ENCODE measurements at places on chromosomes 4 and X. TPM values are rescaled to one million over a fixed set of nuclear protein-coding genes. Genes with fewer than 3 reads are reported as not detected.

PRKG2 gene
- total RNA-seq: 4.2 TPM

ZAR1 gene
- not detected for total RNA-seq

RPL39 gene
- total RNA-seq: 2,402 TPM

GPC4 gene
- 69.0 TPM for total RNA-seq

- H3K4me1 ChIP-seq: no peaks in the 10 kb centered on the region
- H3K4me3 ChIP-seq: no peak overlapping the region
These were observed 278.8 kb downstream of the SPATA18 start for GRCh38 chr4:52329894-52330293.

DNA sequence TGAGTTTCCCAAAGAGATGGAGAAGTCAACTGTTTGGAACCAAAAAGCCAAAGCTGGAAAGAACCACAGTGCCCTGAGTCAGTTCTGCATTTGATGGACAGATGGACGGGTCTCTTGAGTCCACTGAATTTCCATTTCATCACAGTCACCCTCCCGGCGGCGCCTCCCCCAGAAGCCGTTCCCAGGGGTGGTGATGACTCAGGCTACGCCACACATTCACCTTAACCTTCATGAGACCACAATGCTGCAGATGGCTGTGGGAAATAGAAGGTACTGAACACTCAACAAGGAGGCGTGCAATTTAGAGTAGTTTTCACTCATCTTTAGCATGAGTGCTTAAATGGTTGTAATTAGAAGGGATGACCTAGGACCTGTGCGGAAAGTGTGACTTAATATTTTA is 61.3 kb downstream of the STOX2 start:
- H3K4me3 ChIP-seq: no peak overlapping the region
- DNase-seq: no peak
- H3K27me3 ChIP-seq: no peaks in the 10 kb centered on the region
- H3K27ac ChIP-seq: no peak overlapping the region
- H3K4me1 ChIP-seq: peaks cover 30% of the 10 kb centered on the region

- peak; percentile 58 for DNase-seq
- no peaks in the 10 kb centered on the region for H3K4me1 ChIP-seq
- H3K27me3 ChIP-seq: peaks cover 8% of the 10 kb centered on the region
- H3K36me3 ChIP-seq: peaks cover 5% of the 10 kb centered on the region
These were observed 38.7 kb upstream of the MXD4 start for GRCh38 chr4:2300431-2301224.

DNA sequence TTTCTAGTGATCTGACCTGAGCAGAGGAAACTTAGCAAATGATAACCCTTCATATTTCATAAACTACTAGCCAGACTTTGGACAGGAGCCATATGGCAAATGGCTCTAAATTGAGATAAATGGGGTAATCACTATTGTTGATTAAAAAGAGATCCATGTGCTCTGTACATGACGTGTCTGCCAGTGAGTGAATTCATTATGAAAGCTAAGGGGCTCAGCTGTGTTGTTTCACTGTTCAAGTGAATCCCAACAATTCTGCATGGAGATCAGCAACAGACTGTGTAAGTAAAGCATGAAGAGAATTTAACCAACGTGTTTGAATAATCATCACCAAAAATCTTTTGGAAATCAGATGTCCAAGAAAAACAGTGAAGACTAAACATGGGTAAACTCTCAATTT is 9.5 kb upstream of the QRFPR start:
- no peak overlapping the region for H3K4me3 ChIP-seq
- H3K36me3 ChIP-seq: no peaks in the 10 kb centered on the region
- H3K27ac ChIP-seq: no peak overlapping the region
- DNase-seq: no peak
- H3K4me1 ChIP-seq: no peaks in the 10 kb centered on the region

GRCh38 chr4:186881521-186882220 is 158.0 kb upstream of the FAT1 start:
- H3K4me1 ChIP-seq: peaks cover 8% of the 10 kb centered on the region
- no peak for DNase-seq
- no peaks in the 10 kb centered on the region for H3K36me3 ChIP-seq

DNA sequence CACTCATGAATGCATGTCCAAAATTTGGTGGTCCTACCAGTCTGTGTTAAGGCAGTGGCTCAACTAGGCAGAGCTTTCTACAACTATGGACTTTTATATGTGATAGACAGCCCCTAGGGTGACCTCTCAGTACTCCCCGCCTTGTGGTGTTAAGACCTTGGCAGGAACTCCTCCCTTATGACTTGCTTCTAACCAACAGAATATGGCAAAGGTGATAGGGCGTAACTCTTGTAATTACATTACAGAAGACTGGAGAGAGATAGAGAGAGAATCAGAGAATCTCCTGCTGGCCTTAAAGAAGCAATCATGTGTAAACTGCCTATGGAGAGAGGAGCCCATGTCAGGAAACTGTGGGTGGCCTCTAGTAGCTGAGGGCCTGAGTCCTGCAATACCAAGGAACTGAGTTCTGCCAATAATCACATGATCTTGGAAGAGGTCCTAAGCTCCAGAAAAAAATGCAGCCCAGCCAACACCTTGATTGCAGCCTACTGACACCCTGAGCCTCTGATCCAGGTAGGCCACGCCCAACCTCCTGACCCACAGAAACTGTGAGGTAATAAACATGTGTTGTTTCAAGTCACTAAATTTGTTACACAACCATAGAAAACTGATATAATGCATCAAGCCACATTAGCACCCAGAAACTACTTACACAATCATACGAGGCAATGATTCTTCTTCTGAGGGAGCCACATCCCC is 68.9 kb downstream of the INPP4B start:
- no peak overlapping the region for H3K27ac ChIP-seq
- H3K4me1 ChIP-seq: no peaks in the 10 kb centered on the region
- H3K4me3 ChIP-seq: no peak overlapping the region
- DNase-seq: no peak

DNA sequence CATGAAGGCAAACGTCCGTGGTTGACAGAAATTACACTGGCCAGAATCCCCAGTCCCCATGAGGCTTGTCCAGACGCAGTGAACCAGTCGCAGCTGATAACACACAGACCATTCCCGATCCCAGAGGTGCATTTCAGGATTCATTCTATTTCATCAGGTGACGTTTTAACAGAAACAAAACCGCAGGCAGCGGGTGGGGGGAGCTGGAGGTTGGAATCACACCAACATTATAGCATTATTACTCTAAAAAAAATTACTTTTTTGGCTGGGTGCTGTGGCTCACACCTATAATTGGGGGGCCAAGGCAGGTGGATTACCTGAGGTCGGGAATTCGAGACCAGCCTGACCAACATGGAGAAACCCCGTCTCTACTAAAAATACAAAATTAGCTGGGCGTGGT is 25.2 kb downstream of the NOP14 start:
- no peaks in the 10 kb centered on the region for H3K27me3 ChIP-seq
- no peak overlapping the region for H3K27ac ChIP-seq
- H3K4me1 ChIP-seq: peaks cover 22% of the 10 kb centered on the region
- DNase-seq: no peak

GRCh38 chr4:54197926-54198325 is 31.2 kb upstream of the PDGFRA start:
- no peaks in the 10 kb centered on the region for H3K36me3 ChIP-seq
- H3K4me3 ChIP-seq: no peak overlapping the region
- peak overlapping the region; percentile 73 for H3K27ac ChIP-seq
- H3K4me1 ChIP-seq: peaks cover 17% of the 10 kb centered on the region
- no peaks in the 10 kb centered on the region for H3K27me3 ChIP-seq
- DNase-seq: no peak

- DNase-seq: no peak
- no peaks in the 10 kb centered on the region for H3K27me3 ChIP-seq
- no peaks in the 10 kb centered on the region for H3K4me1 ChIP-seq
- H3K36me3 ChIP-seq: peaks cover 47% of the 10 kb centered on the region
- H3K4me3 ChIP-seq: no peak overlapping the region
These were observed 9.1 kb downstream of the MED28 start for GRCh38 chr4:17623451-17624001.

DNA sequence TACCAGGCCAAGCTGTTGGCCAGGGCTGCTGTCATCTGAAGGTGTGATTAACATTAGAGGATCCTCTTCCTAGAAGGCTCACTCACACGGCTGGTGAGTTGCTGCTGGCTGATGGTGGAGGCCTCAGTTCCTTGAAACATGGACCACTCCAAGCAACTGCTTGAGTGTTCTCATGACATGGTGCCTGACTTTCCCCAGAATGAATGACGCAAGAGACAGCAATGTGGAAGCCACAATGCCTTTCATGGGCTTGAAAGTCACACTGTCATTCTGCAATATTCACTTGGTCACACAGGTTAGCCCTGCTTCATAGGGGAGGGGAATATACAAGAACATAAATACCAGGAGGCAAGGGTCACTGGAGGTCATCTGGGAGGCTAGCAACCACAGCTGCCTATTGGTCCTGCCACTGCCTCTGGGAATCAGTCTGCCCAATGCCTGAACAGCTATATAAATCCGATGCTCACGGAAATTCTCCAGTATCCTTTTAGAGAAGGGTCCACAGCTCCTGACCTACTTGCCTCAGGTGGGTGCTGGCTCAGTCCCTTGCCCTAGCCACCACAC is 97.1 kb upstream of the MAML3 start:
- H3K27me3 ChIP-seq: no peaks in the 10 kb centered on the region
- H3K36me3 ChIP-seq: no peaks in the 10 kb centered on the region
- peak overlapping the region; percentile 88 for H3K27ac ChIP-seq
- H3K4me3 ChIP-seq: peak overlapping the region; percentile 86

DNA sequence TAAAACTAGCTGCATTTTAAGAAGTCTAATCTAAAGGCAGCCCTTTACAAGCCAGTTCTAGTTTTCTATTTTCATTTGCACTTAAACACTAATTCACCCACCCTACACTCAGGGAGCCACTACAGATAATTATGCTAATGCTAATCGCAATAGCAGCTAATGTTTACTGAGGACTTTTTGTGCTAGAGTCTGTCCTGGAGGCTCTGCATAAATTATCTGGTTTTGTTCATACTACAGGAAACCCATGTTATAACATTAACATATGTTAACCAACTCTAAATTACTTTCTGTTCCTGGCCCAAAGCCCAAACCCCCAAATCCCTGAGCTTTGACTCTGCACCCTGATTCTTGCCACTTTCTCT is 480 bp upstream of the RADX start:
- no peak for DNase-seq
- peaks cover 4% of the 10 kb centered on the region for H3K4me1 ChIP-seq
- peaks cover 26% of the 10 kb centered on the region for H3K27me3 ChIP-seq
- peak overlapping the region; percentile 92 for H3K4me3 ChIP-seq

DNA sequence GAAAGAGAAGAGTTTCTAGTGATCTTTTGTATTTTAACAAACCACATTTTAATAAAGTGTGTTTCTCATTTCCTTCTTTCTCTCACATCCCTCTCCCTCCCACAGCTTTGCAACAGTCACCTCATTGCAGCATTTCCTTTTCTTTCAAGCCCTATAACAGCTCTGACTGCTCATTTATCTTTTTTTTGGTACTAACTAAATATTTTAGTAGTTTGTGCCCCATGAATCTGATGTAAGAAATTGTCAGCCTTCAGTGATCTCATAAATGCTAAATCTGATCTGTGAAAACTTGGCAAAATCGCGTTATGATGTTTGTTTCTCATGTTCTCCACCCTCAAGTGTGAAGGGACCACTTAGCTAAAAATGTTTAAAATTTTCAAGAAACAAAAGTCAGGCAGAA is 258.5 kb upstream of the SLIT2 start:
- no peak overlapping the region for H3K27ac ChIP-seq
- H3K36me3 ChIP-seq: no peaks in the 10 kb centered on the region
- no peak overlapping the region for H3K4me3 ChIP-seq
- no peak for DNase-seq

DNA sequence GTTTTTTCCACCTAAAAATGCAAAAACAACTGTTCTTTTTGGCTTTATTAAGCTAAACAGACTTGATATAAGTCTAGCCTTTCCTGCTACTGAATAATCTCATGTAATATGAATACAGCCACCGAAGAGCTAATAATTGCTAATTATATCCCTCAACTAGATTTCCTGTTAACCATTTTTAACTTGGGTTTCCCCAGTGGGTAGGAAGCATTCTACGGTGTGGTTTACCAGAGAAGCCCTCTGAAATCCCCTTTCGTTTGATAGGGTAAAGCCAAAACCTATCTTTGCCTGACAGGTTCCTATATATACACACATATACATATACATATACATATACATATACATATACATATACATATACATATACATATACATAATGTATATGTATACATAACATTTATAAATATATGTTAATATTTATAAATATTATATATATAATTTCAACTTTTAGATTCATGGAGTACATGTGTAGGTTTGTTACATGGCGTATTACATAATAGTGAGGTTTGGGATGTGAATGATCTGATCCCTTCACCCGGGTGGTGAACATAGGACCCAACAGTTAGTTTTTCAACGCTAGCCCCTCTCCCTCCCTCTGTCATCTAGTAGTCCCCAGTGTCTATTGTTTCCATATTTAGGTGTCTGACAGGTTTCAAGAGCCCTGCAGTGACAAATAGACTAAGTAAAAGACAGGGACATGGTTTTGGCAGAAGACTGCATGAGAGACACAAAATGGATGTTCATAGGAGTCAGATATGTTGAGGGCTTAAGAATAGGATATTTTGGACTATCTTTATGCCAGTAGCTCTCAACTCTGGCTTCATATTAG is 62.4 kb downstream of the ATXN3L start:
- H3K36me3 ChIP-seq: no peaks in the 10 kb centered on the region
- no peak overlapping the region for H3K4me3 ChIP-seq
- H3K27me3 ChIP-seq: no peaks in the 10 kb centered on the region
- H3K4me1 ChIP-seq: no peaks in the 10 kb centered on the region
- no peak for DNase-seq

- H3K27ac ChIP-seq: no peak overlapping the region
- DNase-seq: no peak
- H3K36me3 ChIP-seq: no peaks in the 10 kb centered on the region
- H3K4me1 ChIP-seq: peaks cover 9% of the 10 kb centered on the region
- no peaks in the 10 kb centered on the region for H3K27me3 ChIP-seq
- H3K4me3 ChIP-seq: no peak overlapping the region
These were observed 122.4 kb downstream of the C4orf33 start for GRCh38 chr4:129218360-129218759.

GRCh38 chrX:110965409-110966090 is 130.4 kb upstream of the PAK3 start:
- no peaks in the 10 kb centered on the region for H3K27me3 ChIP-seq
- H3K4me1 ChIP-seq: peaks cover 9% of the 10 kb centered on the region
- no peak for DNase-seq
- no peaks in the 10 kb centered on the region for H3K36me3 ChIP-seq
- H3K4me3 ChIP-seq: no peak overlapping the region

- no peaks in the 10 kb centered on the region for H3K36me3 ChIP-seq
- no peak overlapping the region for H3K4me3 ChIP-seq
- no peaks in the 10 kb centered on the region for H3K27me3 ChIP-seq
- H3K4me1 ChIP-seq: peaks cover 4% of the 10 kb centered on the region
- DNase-seq: no peak
These were observed 21.5 kb downstream of the BTC start for GRCh38 chr4:74772783-74773182.

DNA sequence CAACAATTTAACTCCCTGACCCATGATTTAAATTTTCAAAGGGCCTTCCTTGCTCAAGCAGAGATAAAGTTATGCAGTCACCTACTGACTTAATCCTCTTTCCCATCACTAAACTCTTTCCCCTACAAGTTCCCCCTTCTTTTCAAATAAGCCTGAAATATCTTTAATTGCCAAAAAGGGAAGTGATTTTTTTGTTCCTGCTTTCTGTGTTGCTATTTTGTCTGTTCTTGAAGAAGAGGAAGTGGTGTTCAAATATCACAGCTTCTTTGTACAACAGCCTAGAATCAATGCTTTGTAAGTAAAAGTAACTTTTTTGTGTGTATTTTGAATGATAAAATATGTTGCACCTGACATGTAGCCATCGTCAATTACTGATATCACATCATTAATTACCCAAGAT is 595.9 kb downstream of the CENPC start:
- H3K36me3 ChIP-seq: no peaks in the 10 kb centered on the region
- peaks cover 6% of the 10 kb centered on the region for H3K4me1 ChIP-seq
- peaks cover 5% of the 10 kb centered on the region for H3K27me3 ChIP-seq
- no peak overlapping the region for H3K27ac ChIP-seq
- H3K4me3 ChIP-seq: no peak overlapping the region
- DNase-seq: no peak
